ENCODE measurements at places on chromosomes 7 and 10. TPM values are rescaled to one million over a fixed set of nuclear protein-coding genes. Genes with fewer than 3 reads are reported as not detected.

CDNF gene
- 0.29 TPM for polyA plus RNA-seq

COL26A1 gene
- polyA plus RNA-seq: 7.8 TPM

OR2A7 gene
- polyA plus RNA-seq: not detected

ASB10 gene
- not detected for polyA plus RNA-seq

Measured in HepG2 (cell line).